ENCODE measurements at places on chromosomes 5 and 9.

DNA sequence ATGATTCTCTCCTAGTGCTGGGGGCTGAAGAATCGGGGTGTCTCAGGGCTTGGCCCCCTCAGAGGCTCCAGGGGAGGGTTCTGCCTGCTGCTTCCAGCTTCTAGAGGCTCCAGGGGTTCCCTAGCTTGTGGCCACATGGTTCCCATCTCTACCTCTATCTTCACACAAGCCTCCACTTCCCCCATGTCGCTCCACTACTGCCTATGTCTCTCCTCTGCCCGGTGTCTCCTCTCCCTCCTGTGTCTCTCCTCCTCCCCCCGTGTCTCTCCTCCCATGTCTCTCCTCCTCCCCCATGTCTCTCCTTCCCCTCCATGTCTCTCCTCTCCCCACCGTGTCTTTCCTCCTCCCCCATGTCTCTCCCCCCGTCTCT is 12.2 kb upstream of the RNU6ATAC start:
- no peak for DNase-seq

DNA sequence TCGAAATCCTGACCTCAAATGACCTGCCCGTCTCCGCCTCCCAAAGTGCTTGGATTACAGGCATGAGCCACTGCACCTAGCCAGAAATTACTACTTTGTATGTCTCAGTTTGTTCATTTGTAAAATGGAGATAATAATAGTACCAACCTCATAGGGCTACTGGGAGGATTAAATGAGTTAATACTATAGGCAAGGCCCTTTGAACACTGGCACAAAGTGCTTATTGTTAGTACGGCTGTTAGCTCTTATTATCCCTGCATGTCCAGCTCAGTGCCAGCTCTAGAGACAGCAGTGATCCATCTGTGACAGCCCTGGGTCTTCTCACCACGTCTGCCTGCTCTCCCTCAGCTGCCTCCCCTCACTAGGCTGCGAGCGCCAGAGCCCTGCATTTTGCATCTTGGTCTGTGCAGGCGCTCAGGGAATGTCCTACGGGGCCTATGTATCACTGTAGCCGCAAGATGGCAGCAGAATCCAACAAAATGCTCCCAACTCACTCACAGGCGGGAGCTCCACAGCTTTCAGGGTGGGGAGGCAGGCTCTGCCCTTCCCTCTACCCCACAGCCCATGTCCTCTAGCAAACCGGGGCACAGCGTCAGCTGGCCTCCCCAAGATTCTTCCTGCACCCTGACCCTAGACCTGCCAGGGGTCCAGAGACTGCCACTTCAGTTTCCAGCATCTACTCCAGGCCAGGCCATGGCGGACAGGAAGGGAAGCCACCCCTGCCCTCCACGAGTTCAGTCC is 17.7 kb upstream of the AKNA start:
- peak; percentile 70 for DNase-seq

GRCh38 chr9:85716031-85716877 is 25.5 kb downstream of the AGTPBP1 start:
- DNase-seq = peak; percentile 0

GRCh38 chr9:36189976-36190375 is 745 bp upstream of the CLTA start:
- DNase-seq = no peak

GRCh38 chr9:95815133-95815532 is 60.4 kb upstream of the ERCC6L2 start:
- no peak for DNase-seq

DNA sequence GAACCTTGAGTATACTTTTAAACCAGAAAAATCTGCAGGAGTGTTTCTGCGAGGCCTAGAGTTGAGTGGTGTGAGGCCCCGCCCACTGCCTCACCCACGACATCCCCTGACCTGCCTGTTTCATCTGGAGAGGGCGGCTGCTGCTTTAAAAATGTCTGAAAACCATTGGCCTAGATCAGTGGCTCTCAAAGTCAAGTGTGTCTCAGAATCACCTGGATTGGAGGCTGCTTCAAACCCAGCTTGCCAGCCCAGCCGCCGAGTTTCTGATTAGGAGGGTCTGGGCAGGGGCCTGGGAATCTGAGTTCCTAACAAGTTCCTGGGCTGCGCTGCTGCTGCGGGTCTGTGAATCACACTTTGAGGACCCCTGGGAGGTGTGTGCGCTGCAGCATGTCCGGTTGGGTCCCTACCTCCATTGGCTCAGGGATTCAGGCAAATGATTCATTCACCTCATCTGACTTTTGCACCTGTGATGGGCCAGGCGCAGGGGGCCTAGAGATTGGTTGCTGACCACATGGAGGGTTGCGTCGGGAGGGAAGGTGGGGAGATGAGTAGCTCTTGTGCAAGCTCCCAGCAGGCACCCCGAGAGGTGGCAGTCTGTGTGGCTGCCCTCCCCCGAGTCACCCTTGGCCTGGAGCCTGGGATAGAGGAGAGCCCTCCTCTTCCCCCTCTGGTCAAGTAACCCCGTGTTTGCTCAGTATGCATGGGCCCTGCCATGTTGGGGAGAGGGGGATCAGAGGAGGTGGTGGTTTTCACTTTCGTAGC is 27.6 kb upstream of the HMCN2 start:
- DNase-seq = no peak

DNA sequence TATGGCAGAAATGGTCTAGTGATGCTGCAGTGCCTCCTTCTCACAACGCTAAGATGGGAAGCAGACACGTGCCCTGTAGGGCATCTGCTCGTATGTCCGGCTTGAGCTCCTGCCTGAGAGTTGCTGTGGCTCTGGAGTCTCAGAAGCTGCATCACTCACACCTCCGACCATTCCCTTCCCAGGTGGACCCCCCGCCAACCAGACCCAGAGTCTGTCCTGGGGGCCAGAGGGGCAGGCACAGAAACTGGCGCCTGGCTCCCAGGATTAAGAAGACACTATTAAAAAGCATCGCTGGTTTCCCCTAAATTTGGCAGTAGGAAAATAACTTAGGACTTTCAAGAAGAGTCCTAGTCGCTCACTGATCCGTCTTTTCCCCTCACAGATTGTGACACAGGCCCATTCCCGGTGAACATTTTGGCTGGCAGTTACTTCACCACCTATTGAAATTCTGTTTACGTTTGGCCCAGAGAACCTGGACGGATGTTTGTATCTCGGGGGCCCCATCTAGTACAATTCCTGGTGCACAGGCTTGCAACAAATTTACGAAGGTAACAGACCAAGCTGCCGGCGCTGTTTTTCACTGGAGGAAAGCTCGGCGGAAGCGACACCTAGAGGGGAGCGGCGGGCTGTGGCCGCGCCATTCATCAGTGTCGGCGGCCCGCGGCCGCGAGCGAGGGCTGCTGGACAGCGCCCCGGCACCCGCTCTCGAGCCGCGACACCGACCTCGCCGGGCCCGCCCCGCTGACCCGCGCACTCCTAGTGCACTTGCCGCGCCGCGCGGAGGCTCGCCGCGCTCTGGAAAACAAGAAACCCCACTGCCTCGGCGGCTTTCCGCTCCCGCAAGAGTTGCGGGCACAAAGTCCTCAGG is 1.6 kb downstream of the FSTL4 start:
- DNase-seq = peak; percentile 75

DNA sequence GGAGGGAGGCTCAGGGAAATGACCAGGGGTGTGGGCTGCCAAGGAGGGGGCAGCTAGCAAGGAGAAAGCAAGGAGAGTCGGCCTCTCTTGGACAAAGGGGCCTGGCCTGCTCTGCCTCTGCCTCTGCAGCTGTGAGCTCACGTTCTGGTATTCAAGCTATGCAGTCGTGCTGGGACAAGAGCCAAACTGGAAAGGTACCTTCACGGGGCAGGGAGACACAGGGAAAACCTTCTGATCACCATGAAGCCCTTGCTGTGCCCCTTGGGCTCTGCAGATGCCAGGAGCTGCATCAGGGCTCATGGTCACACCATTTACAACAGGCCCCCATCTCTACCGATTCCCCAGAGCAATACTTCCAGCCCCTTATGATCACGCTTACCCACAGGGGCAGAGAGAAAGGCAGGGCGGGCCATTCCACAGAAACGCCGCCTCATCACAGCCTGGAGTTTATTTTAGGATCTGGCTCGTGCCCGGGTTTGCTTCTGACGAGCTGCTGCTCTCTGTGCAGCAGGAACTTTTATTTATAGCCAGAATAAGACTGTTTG is 63.2 kb downstream of the PRRT1B start:
- no peak for DNase-seq

DNA sequence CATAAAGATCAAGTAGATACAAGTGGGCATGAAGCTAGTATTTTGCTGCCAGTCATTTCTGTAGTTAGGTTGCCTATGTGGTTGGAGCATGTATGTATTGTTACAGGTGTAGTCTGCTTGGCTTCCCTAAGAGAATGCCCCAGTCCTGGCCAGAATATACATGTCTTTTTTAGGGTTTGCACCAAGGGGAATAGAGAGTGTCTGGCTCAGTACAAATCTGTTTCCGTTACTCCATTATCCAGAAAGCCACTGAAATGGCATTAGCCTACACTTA is 23.2 kb downstream of the TGFBR1 start:
- no peak for DNase-seq

GRCh38 chr9:6055666-6056065 is 40.2 kb upstream of the RANBP6 start:
- no peak for DNase-seq

- DNase-seq = no peak
Measured at GRCh38 chr9:27472195-27472594, 51.9 kb upstream of the IFNK start.

- DNase-seq = no peak
Measured at GRCh38 chr9:106878081-106878837, 15.3 kb downstream of the ZNF462 start.

DNA sequence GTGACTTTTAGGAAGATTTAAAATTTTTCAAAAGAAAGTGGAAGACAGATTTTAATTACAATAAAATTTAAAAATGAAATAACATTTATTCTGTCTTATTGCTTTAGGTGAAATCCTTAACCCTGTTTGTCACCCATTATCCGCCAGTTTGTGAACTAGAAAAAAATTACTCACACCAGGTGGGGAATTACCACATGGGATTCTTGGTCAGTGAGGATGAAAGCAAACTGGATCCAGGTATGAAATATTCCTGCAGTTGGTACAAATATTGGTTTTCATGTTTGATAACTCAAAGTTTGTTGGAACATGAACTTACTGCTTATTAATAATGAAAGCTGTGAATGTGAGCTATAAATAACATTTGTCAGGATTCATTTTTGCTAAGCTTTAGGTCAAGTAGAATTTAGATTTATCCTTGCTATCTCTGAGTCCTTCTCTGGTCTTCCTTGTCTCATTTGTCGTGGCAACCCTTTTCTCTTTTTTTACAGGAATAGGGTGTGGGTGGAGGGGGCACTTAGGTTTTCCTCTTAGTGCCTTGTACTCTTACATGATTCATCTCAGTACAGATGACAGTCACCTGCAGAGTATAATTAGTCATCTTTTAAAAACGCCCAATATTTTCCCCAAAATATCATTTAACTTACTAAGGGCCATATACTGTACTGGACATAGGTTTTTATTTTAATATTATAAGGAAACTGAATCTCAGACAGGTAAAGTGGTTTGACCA is 95.3 kb upstream of the RASGRF2 start:
- no peak for DNase-seq

GRCh38 chr9:116546711-116547581 is 140.2 kb upstream of the TRIM32 start:
- DNase-seq = no peak

- DNase-seq = no peak
Measured at GRCh38 chr5:103120607-103121200, 603 bp downstream of the PPIP5K2 start.
